ENCODE measurements at places on chromosomes 11 and 22. TPM values are rescaled to one million over a fixed set of nuclear protein-coding genes. Genes with fewer than 3 reads are reported as not detected.

DNA sequence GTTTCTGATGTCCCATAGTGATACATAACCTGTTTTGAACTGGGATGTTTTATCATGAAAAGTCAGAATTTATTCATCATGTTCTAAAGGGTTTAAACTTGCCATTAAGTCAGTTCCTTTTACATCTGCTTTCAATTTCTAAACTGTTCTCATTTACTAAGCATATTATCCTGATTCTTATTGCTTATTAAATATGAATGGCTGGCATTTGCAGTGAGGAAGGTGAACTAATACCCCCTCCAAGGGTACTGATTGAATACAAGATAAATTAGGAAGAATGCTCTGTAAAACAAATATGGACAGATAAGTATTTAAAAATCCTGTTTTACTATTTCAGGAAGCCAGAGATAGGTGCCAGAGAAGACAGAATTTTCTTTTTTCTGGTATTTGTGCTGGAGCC is 70.8 kb upstream of the HORMAD2 start:
- no peaks in the 10 kb centered on the region for H3K27me3 ChIP-seq
- H3K4me3 ChIP-seq, result no peak overlapping the region
- peaks cover 5% of the 10 kb centered on the region for H3K4me1 ChIP-seq

GRCh38 chr11:77090373-77091111 is 12.1 kb upstream of the OMP start:
- no peak for ATAC-seq
- H3K4me1 ChIP-seq, result peaks cover 58% of the 10 kb centered on the region
- no peak overlapping the region for H3K4me3 ChIP-seq

DNA sequence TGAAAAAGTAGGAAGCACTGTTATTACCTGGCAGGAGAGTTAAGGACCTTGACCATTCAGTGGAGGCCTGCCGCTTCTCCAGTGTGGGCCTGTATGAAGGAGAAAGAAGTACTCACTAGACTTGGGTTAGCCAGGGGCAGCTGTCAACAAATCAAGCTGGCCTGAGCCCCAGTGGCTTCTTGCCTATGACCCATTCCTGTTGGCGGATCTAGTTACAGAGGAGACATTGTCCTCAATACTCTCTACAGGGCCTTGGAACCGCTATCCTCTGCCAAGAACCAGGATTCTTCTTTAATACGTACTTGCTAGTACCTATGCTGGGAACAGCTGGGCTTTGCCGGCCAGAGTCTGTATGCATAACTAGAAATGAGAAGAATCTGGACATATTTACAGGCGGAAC is 68.1 kb downstream of the ALX4 start:
- H3K27me3 ChIP-seq, result no peaks in the 10 kb centered on the region
- H3K4me1 ChIP-seq, result peaks cover 4% of the 10 kb centered on the region
- H3K4me3 ChIP-seq, result no peak overlapping the region
- peaks cover 60% of the 10 kb centered on the region for H3K36me3 ChIP-seq

GRCh38 chr11:12552692-12553091 is 121.5 kb upstream of the TEAD1 start:
- H3K27ac ChIP-seq, result no peak overlapping the region
- H3K4me1 ChIP-seq, result peaks cover 43% of the 10 kb centered on the region
- H3K36me3 ChIP-seq, result no peaks in the 10 kb centered on the region

Gene CTSW
- total RNA-seq, result not detected

DNA sequence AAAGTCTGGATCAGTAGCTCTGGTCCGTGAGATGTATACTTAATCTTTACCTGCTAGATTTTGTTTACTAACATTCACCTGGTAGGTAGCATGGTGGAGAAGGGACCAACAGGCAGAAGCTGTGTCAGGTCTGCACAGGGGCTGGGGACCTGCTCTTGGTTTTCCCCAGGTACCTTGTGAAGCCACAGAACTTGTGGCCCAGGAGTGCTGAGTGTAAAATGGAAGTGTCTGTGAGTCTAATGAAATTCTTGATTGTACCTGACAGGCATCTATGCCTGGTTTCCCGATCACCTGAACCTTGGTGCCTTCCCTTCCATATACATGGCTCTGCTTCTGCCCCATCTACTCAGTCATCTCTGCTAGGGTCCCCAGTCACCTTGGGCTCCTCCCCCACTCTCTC is 94.3 kb downstream of the CWC15 start:
- ATAC-seq, result no peak
- no peaks in the 10 kb centered on the region for H3K27me3 ChIP-seq
- no peak overlapping the region for H3K27ac ChIP-seq
- H3K4me1 ChIP-seq, result peaks cover 72% of the 10 kb centered on the region

Gene ZNF280B
- 0.40 TPM for total RNA-seq

GRCh38 chr11:27721264-27722116 is 21.2 kb upstream of the BDNF start:
- peaks cover 24% of the 10 kb centered on the region for H3K4me1 ChIP-seq
- H3K4me3 ChIP-seq, result no peak overlapping the region
- peaks cover 94% of the 10 kb centered on the region for H3K27me3 ChIP-seq
- H3K27ac ChIP-seq, result no peak overlapping the region
- H3K36me3 ChIP-seq, result no peaks in the 10 kb centered on the region

GRCh38 chr11:119635776-119636175 is 93.2 kb downstream of the NECTIN1 start:
- no peaks in the 10 kb centered on the region for H3K4me1 ChIP-seq
- no peak for ATAC-seq
- peaks cover 13% of the 10 kb centered on the region for H3K27me3 ChIP-seq
- H3K36me3 ChIP-seq, result no peaks in the 10 kb centered on the region
- H3K27ac ChIP-seq, result no peak overlapping the region

Gene ZNRF3
- 27.7 TPM for total RNA-seq

DNA sequence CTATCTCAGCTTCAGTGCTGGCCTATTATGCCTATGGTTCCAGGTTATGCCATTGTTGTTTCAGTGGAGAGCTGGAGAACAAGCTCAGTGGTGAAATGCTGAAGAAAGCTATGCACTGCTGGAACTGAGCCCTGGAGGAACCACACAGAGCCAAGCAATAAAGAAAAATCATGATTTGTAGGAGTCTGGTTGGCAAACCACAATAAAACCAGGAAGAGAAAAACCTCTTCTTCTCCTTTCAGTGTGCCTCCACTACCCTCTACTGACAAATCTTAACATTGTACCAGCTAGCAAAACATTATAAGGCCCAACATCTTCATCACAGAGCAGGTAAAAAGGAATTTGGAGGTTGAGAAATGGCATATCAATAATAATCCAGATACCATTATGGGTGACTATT is 5.3 kb downstream of the OR51F2 start:
- H3K27ac ChIP-seq, result no peak overlapping the region
- H3K4me1 ChIP-seq, result no peaks in the 10 kb centered on the region
- no peaks in the 10 kb centered on the region for H3K27me3 ChIP-seq
- H3K36me3 ChIP-seq, result no peaks in the 10 kb centered on the region

DNA sequence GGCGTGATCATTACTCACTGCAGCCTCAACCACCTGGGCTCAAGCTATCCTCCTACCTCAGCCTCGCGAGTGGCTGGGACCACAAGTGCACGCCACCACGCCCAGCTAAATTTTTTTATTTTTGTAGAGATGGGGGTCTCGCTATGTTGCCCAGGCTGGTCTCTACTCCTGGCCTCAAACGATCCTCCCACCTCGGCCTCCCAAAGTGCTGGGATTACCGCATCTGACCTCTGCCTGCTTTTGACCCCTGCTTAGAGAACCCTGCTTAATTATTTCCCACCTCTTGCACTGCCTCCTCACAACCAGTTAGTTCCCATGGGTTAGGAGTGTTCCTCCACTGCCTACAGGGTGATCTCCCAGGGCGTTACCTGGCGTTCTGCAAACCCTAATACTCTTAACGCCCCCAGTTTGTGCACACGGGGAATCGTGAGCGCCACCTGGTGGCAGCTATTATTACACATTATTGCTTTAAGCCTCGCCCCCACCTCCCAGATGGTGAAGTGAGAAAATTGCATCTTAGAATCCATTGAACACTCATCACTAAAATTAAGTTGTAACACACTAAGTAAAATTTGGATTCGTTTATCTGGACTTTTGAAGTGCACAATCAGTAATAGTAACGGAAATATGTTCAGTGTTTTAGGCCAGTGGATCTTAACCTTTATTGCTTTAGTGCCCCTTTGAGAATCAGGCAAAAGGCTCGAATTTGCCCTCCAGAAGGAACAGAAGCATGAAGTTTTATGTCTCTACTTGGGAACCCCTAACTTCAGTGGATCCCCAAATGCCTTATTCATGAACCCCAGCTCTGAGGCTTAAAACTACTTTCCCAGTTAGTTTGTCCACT is 61.4 kb upstream of the ASPHD2 start:
- no peak overlapping the region for H3K4me3 ChIP-seq
- no peak for ATAC-seq
- no peaks in the 10 kb centered on the region for H3K36me3 ChIP-seq
- H3K27ac ChIP-seq, result no peak overlapping the region

DNA sequence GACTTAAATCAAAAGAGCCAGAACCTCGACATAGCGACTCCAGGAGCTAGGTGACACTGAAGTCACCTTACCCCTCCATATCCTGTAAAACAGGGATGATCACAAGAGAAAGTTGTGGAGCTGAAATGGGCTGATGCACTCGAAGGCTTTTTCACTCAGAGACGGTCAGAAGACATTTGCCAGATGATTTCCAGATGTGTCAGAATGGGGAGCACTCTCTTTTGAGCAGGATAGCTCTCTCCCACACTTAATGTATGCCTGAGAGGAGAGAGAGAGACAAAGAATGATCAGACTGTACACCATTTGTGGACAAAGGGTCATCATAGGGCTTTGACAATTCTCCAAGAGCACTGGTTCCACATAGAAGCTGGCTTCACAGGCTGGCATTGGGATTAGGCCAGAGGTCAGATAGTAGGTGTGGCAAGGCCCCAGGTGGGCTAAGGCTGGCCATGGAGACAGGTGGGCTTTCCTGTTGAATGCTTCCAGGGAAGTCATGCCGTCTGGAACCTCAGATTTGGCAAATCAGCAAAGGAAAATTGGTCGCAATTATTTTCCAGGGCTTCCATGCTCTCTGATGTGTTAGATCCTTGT is 42.3 kb upstream of the ETS1 start:
- H3K27ac ChIP-seq, result peak overlapping the region; percentile 40
- no peaks in the 10 kb centered on the region for H3K36me3 ChIP-seq
- peaks cover 3% of the 10 kb centered on the region for H3K4me1 ChIP-seq

DNA sequence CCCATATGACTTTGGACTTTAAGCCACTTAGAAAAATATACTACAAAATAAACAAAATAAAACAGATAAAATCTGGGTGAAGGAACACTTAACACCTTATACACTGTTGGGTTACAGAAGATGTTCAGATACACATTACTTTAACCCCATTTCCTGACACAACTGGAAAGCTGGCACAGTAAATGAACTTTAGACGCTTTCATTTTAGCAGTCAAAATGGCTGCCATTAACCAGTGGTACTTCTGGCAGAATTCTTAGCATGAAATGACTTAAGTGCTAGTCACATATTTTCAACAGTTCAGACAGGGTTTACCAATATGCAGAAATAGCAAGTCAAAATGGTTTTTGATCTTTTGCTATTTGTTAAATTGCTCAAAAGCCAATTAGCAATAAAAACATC is 37.9 kb downstream of the PIK3C2A start:
- no peaks in the 10 kb centered on the region for H3K27me3 ChIP-seq
- no peaks in the 10 kb centered on the region for H3K36me3 ChIP-seq
- H3K4me1 ChIP-seq, result peaks cover 23% of the 10 kb centered on the region

DNA sequence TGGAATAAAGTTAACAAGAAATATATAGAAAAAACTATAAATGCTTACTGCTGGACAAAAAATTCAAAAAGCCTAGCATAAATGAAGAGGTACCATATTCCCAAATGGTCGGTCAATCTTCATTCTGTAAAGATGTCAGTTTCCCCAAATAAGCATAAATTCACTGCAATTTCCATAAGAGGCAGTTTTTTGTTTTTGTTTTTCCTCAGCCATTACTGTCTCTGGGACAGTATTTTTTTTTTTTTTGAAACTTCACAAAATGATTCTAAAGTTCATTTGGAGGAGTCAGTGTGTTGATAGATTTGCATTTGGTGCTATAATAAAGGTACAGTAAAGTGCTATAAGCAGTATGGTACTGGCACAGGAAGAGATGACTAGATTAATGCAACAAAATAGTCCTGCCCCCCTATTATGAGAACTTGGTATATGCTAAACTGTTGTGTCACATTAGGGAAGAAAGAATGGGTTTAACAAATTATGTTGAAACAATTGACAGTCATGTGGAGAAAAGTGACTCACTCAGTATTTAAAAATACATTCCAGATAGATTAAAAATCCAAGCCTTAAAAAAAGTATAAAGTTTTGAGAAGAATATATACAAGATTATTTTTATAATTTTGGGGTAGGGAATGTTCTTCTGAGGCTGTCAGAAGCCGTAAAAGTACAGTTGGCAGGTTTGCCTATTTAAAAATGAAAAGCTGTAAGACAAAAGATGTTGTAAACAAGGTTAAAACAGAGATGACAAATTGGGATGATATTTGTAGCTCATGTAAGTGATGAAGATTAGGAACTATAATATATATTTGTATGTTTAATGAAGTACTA is 2.6 kb upstream of the FTH1 start:
- no peak overlapping the region for H3K4me3 ChIP-seq
- no peak for ATAC-seq
- no peaks in the 10 kb centered on the region for H3K27me3 ChIP-seq
- H3K36me3 ChIP-seq, result peaks cover 12% of the 10 kb centered on the region
- H3K4me1 ChIP-seq, result peaks cover 49% of the 10 kb centered on the region
- H3K27ac ChIP-seq, result peak overlapping the region; percentile 95

Gene PIH1D2
- 4.2 TPM for total RNA-seq

DNA sequence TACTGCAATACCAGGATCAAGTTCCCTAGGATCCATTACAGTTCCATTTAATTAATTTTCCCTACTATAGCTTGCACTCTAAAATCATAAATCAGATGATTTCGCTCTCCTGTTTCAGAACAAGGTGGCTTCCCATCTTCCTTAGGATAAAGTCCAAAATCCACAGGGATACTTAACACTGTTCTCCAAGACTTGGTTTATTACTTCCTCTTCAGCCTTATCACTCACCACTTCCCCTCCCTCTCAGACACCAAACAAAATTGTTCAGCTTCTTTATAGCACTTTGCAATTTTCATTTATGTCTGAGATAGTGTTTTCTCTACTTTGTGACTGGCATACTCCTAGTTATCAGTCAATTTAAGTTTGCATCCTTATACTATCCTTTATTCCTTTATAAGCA is 124.6 kb downstream of the GRIA4 start:
- ATAC-seq, result no peak
- no peaks in the 10 kb centered on the region for H3K4me1 ChIP-seq
- H3K36me3 ChIP-seq, result no peaks in the 10 kb centered on the region
- H3K27me3 ChIP-seq, result no peaks in the 10 kb centered on the region
- no peak overlapping the region for H3K27ac ChIP-seq

GRCh38 chr22:40898850-40899357 is 37.0 kb upstream of the DNAJB7 start:
- no peaks in the 10 kb centered on the region for H3K4me1 ChIP-seq
- ATAC-seq, result no peak
- H3K27ac ChIP-seq, result no peak overlapping the region
- H3K36me3 ChIP-seq, result no peaks in the 10 kb centered on the region

GRCh38 chr11:93444617-93445073 is 98.5 kb downstream of the SMCO4 start:
- no peaks in the 10 kb centered on the region for H3K36me3 ChIP-seq
- H3K27me3 ChIP-seq, result no peaks in the 10 kb centered on the region
- H3K4me1 ChIP-seq, result no peaks in the 10 kb centered on the region
- ATAC-seq, result no peak

GRCh38 chr11:2923446-2924375 is 5.5 kb downstream of the PHLDA2 start:
- H3K36me3 ChIP-seq, result no peaks in the 10 kb centered on the region
- no peak overlapping the region for H3K4me3 ChIP-seq
- H3K27me3 ChIP-seq, result peaks cover 46% of the 10 kb centered on the region
- no peak overlapping the region for H3K27ac ChIP-seq
- ATAC-seq, result no peak
